Kidney epithelial cell (primary cell): ENCODE measurements at places on chromosomes 2 and 18. TPM values are rescaled to one million over a fixed set of nuclear protein-coding genes. Genes with fewer than 3 reads are reported as not detected.

DNA sequence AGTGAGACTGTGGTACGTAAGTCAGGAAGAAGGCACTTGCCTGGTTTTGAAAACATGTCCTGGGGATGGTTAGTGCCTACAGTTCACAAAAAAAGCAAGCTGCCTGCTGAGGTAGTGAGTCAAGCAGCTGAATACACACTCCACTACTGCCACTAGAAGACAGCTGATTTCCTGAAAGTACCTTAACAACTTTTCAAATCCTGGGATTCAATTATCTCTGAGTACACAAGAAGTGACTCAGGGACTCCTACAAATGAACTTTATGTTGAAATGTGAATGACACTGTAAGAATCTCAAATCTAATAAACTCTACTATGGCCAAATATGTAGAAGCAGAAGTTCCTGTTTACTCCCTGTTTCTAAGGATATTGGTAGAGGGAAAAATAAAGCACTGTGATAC lies 58.0 kb upstream of the ARL5A start:
- DNase-seq, result no peak

GRCh38 chr2:73841912-73842738 lies 13.4 kb downstream of the STAMBP start:
- no peak for DNase-seq

DNA sequence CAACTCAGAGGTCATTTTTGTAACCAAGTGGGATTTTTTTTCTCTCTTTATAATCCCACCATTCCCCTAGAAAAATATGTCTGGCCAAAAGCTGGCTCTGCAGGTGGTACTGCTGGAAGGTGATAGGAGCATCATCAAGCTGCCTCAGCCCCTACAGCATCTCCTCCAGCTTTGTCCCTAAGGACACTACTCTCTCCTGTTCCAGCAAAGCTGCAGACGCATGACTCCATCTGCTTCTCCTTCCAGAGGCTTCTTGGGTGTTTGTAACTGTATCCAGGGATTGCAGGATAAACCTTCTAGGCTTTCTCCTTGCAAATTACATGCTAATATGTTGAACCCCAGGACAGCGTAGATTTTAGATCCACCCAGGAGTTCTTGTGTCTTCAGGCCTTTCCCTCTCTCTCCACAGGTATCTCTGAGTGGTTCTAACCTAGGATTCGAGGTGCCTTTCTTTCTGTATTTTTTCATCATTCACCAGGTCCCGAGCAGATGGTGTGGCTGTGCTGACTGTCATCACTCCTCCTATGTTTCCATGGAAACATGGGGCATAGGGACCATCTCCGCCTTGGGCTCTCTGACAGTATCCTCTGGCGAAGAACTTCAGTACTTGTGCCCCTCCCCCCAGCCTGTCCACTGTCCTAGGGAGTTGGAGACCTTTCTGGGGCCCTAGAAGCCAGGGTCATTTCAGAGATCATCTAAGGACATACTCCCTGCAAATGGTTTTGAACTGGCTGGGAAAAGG lies 34.3 kb downstream of the AFF3 start:
- DNase-seq, result no peak

- no peak for DNase-seq
Measured at GRCh38 chr18:78447211-78447610, 532.4 kb upstream of the SALL3 start.

DNA sequence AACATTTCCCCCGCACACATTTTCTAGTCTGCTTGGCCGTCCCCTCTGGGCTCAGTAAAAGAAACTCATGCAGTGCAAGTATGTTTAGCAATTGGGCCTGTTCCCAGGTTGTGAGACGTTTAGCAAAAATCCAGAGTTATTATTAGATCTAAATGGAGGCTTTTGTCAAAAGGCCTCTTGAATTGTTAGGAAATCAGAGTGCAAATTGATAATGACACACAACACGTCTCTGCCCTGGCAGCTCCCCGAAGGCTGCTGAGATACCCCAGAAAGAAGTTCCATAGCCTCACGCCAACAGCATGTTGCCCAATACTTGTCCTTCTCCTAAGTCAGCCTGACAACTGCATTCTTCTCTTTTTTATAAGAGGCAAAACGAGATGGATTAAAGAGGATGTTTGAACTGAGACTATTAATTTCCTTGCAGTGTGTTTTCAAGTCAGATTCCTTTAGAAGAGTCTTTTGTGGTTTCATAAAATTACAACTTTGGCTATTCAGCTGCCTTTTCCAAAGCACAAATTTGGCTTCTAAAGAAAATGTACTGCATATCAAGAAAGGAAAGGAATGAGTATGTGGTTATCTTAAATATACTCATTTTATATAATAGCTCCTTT lies 202.2 kb downstream of the TRIB2 start:
- no peak for DNase-seq

DNA sequence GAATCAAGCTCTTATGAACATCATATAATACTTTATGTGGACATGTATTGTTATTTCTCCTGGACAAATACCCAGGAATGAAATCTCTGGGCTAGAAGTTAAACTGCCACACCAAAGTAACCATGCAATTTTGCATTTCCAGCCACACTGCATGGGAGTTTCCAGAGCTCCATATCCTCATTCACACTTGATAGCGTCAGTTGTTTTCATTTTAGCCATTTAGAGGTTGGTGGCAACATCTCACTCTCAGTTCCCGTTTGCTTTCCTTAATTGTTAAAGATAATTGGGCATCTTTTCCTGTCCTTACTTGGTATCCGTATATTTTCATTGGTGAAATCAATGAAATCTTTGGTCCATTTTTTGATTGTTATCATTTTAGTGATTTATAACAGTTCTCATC lies 47.8 kb downstream of the SH3YL1 start:
- DNase-seq, result no peak

- DNase-seq, result no peak
Measured at GRCh38 chr2:212956665-212957607, 194.5 kb downstream of the IKZF2 start.

DNA sequence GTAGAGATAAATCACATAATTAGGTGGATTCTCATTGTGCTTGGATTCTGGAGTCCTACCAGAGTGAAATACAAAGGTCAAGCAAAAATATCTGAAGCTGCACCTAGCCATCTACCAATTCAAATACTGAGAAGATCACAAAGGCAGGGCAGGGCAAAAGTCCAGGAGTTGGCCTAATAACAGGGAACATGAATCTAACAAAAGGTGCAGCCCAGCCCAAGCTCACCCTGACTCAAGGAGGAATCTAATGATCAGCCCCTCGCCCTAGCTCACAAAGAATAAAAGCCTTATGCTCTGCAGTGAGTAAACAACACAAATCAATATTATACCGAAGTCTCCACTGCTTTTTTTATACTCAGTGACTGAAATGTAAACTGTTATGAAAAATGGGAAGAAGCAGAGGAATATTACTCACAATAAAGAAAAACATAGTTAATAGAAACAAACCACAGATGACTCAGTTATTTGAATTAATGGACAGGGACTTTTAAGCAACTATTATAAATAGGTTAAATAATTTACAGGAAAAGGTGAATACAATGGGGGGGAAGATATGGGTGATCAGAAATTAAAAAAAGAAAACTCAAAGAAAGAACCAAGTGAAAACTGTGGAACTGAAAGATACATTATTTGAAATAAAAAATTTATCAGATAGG lies 49.5 kb downstream of the ANTXR1 start:
- no peak for DNase-seq

NDUFB3 gene
- 37.7 and 59.0 TPM in 2 replicates for total RNA-seq

RGPD3 gene
- 0.14 and 0.46 TPM in 2 replicates for total RNA-seq

CDH19 gene
- total RNA-seq, result not detected in 2 replicates

COL4A4 gene
- total RNA-seq, result 3.4 and 4.0 TPM in 2 replicates

TDRD15 gene
- not detected in 2 replicates for total RNA-seq
